ENCODE measurements at places on chromosomes 6 and 20.

- peak; percentile 52 for DNase-seq
Measured at GRCh38 chr20:60921022-60921622, 330.9 kb upstream of the CDH4 start.

DNA sequence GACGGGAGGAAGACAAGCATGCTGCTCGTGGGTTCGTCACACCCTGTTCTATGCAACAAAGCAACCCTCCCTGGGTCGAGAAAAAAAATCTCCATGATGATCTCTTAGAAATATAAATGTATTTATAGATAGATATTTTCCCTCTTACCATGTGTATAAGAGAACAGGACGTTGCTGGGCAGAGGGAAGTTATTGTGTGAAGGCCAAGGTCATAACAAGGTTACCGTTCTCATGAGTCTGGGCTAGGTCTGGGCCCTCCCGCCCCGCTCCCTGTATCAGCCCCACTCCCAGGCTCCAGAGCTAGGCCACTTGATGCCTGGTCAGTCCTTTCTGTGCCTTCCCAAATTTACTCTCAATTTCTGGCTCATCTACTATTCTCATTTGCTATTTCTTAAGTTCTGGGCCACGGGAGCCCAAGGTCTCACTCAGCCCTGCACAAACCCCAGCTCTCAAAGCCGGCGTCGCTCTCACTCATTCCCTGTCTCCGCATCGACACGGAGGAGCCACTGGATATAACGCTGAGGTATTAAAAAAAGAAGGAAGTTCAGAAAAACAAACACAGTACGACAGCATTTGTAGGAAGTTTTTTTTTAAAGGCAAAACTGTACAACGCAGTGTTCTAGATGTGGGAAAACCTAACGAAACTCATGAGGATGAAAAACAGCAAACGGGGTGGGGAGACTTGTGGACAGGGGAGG lies 96.8 kb downstream of the PSMG4 start:
- DNase-seq = peak; percentile 20

DNA sequence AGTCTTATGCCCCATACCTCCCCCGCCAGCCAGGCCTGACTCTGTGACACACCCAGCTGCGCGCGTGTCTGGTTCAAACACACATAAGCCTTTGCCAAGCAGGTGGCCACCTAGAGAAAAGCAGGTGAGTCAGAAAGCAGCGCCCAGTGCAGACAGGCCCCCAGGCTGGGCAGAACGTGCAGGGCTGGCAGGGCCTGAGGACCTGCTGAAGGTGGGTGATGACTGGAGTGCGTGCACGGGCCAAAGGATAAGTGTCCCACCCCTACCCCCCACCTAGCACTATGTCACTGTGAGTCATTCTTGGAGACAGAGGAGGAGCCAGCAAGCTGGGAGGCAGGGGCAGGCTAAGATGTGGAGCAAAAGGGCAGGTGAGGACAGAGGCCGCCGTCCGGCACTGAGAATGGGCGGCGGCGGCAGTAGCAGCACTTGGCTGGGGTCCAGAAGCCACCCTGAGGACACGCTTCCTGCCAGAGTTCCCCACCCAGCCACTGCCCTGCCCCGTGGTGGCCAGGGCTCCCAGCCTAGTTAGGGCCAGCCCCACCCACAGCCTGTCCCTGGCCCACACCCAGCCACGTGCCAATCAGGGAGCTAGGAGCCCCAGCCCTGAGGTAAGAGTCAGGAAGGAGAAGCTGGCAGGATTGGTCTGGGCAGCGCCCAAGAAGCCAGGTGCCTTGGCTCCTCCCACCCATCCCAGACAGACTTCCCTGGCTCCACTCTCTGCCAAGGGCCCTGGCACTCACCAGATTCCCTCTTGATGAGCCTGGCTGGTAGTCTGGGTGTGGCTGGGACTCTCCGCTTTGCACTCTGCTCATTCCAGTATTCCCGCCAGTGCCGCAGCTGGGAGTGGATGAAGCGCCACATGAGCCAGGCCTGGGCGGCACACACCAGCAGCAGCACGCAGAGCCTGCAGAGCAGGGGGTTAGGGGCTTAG lies 72.7 kb downstream of the TRAM2 start:
- peak; percentile 59 for DNase-seq

DNA sequence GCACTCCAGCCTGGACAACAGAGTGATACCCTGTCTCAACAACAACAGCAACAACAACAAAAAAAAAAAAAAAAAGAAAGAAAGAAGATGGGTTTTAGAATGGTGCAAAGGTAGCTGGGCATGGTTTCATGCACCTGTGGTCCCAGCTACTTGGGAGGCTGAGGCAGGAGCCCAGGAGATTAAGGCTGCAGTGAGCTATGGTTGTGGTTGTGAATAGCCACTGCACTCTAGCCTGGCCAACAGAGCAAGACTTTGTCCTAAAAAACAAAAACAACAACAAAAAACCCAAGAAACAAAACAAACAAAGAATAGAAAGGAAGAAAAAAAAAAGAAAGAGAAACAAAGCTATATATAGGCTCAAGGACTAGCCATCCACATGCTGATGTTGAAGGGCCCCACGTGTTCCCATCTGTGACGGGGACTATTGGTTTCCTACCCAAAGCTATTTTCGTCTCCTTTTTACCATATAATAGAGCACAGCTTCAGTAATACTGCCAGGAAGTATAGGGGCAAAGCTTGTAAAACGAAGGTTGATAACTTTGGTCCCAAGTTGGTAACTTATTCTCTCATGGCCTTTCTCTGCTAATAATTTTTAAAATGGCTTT lies 7.9 kb upstream of the EEF1E1 start:
- DNase-seq = no peak

- no peak for DNase-seq
Measured at GRCh38 chr20:35174458-35175216, 2.8 kb downstream of the PROCR start.

GRCh38 chr6:71967436-71967835 lies 81.1 kb downstream of the RIMS1 start:
- peak; percentile 18 for DNase-seq

GRCh38 chr6:90460051-90460450 lies 126.8 kb downstream of the MAP3K7 start:
- DNase-seq = peak; percentile 65

GRCh38 chr6:150537893-150538292 lies 61.8 kb upstream of the PLEKHG1 start:
- no peak for DNase-seq

GRCh38 chr20:33689973-33690372 lies 3.8 kb upstream of the E2F1 start:
- DNase-seq = no peak

GRCh38 chr6:98821756-98822405 lies 12.5 kb upstream of the POU3F2 start:
- DNase-seq = peak; percentile 36

- no peak for DNase-seq
Measured at GRCh38 chr20:19881080-19881840, 123.2 kb downstream of the RIN2 start.

GRCh38 chr6:25913741-25914140 lies 16.8 kb downstream of the SLC17A2 start:
- DNase-seq = no peak

- DNase-seq = no peak
Measured at GRCh38 chr6:80488190-80488589, 381.7 kb downstream of the BCKDHB start.

GRCh38 chr20:20167698-20168097 lies 115.4 kb downstream of the CFAP61 start:
- no peak for DNase-seq

DNA sequence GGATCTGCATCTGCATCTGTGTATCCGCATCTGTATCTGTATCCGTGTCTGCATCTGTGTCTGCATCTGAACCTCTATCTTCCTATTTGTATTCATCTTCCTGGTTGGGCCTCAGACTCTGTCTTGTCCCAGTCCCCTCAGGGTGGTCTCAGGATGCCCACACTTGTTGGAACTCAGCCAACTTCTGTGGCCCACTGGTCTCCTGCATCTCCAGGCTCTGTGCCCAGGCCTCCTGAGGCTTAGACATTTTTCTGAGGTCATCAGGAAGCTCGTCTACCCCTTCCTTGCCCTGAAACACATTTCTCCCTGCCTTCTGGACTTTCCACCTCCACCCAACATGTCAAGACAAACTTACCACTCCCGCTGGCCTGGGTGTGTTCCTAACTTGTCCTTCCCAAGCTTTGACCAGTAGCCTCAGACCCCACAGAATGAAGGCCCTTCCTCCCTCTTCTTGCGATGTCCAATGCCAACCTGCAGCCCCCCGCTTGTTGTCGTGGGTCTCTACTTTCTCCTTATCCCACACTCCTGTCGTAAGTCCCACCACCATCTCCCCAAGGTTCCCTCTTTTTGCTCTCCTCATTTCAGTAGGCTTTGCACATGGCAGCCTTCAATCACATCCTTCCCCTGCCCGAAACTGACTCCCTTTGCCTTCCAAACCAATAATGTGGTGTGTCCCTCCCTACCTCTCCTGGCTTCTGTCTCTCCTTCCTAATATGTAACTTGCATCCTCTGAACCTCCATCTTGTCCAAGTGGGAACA lies 176.5 kb downstream of the DLL1 start:
- DNase-seq = no peak

DNA sequence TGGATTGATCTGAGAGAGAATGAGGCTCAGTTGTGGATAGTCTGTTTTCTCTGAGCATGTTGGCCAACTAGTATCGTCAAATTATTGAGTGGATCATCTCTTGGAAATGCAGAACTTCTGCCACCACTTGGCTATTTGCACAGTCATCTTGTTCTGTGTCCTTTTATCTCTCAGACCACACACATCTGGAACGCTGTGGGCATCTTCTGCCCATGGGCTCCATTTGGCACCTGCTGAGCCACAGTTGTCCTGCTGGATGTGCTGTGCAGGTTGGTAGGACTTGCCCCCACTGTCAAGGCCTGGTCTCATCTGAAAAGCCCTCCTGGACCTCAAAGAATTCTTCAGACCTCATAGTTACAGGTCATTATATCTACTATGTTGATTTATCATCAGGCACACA lies 16.7 kb upstream of the C20orf144 start:
- no peak for DNase-seq

DNA sequence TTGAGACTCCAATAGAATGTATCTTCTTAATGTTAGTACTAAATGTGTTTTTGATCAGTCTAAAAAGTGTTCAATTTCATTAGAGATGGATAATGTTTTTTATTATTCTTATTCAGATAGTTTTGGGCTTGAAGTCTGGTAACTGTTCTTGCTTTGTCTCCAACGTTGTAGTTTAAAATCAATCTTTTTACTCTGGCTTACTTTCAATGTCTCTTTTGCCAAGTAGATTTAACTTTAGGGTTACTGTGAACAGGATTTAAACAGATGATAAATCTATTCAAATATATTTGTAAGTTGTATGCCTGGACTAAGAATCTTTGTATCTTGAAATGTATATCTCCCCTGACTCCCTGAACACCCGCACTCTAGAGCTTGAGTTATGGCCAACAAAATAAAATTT lies 51.1 kb downstream of the SGK1 start:
- no peak for DNase-seq

DNA sequence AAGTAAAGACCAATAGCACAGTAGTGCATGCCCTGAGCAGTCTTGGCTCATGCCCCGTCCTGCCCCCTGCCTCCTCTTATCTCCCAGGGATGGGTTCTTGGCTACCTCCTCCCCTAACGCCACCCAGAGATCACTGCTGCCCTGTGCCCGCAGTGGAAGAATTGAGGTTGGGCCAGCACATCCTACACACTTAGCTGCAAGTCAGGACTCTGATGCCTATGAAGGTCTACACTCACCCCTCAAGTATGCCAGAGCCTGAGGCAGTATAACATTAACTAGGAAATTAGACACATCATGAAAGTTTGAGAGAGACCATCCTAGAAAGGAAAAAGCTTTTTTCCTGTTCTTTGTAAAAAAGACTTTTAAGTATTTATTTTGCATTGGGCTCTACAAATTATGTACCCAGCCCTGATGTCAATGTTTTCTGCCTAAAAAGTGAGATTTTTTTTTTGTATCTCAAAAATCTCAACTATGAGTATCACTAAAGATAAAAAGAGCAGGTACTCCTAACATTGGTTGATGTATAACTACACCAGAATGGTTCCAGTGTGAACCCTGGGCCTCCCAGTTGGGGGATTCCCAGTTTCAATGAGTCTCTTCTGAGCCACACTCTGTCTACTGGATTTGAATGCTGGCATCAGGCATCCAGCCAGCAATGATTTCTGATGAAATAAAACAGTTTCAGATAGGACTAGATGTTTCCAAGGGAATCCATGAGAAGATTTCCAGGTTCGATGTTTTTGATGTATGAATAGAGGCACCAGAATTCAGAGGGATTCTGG lies 115.4 kb downstream of the ISM1 start:
- DNase-seq = no peak

- DNase-seq = no peak
Measured at GRCh38 chr6:135094403-135094821, 39.8 kb upstream of the HBS1L start.

DNA sequence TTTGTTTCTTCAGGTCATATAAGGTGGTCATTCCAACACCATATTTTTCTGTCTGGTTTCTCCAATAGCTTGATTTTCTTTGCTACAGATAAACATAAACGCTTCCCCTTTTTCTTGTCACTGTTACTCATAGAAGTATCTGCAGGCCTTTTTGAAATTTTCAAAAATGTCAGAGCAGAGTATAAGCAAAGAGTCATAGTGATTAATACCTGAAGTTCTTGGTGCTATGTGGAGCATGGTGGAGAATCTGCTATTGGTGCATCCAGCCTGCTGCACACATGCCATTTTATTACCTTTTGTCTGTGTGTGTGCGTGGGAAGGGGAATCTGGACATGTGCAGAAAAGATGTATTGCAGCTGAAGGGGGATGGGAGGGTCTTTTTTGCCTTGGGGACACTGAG lies 19.7 kb downstream of the STX11 start:
- DNase-seq = no peak

DNA sequence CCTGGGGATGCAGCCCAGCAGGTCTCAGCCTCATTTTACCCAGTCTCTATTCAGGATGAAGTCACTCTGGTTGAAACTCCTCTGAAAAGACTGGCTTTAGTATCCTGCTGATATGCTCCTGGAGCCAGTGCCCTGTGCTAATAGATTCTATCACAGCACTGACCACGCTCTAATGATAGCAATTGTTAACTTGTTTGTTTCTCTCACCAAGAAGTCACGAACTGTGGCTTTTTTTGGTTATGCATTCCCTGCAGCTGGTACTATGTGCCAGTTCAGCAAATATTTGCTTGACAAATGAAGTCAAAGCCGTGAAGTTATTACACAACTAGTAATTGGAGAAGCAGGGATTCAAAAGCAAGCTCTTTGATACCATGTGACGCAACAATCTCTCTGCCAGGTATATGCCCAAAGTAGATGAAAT lies 754.6 kb downstream of the KIF16B start:
- no peak for DNase-seq

DNA sequence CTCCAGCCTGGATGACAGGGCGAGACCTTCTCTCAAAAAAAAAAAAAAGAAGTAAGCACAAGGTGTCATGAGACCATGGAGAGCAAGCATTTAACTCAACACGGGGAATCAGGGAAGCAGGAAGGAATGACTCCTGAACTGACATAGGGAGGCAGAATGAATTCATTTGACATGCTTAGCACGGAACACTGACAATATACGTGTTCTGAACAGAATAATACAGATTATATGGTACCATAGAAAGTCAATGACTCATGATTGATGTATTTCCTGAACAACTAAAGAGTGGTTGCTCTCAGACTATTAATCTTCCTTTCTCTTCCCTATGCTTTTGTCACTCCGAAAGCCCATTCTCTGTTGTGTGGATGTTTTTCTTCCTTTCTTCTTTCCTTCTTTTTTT lies 20.7 kb upstream of the ASIP start:
- peak; percentile 90 for DNase-seq
